ENCODE measurements at places on chromosomes 2 and 18.
A peak's percentile ranks its signal among the peaks of the same experiment; 100 is the strongest.

GRCh38 chr2:20539133-20539719 is 92.4 kb downstream of the RHOB start:
- no peak for DNase-seq

GRCh38 chr18:47413327-47413726 is 161.9 kb upstream of the SKOR2 start:
- DNase-seq: no peak

DNA sequence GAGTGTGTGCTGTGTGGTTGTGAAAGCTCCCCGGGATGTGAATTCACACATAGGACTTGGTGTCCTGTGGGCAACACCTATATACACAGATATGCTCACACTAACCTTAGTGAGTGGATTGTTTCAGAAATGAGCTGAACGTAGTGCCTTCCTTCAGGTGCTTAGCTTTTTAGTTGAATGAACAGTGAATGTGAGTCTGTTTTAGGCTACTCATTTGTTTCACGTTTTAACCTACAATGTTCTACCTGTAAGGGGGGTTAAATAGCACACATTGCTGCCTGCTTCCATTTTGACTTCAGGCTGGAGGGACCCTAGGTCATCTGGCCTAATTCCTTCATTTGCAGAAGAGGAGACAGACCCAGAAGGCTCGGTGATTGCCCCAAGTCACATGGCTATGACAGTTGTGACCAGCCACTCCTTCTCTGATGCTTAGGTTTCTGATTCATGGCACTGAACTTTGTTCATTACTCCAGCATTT is 1.0 kb downstream of the PLEK start:
- DNase-seq: no peak

GRCh38 chr2:235555371-235555770 is 61.5 kb downstream of the AGAP1 start:
- DNase-seq: no peak

DNA sequence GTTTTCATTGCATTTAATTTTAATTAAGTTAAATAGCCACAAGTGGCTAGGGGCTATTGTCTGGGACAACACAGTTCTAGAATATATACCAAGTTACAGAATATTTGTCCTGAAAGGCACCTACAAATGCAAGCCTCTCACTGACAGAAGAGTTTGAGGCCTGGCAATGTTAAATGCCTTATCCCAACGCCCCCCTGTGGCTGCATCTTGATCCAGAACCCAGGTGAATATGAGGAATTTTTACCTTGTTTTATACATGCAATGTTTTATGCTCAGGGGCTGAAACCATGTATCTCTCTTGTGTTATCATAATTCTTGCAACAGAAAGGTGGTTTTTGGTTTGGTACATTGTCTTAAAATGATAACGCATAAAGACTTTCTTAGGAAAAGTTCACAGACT is 71.8 kb upstream of the SEC11C start:
- DNase-seq: peak; percentile 22

DNA sequence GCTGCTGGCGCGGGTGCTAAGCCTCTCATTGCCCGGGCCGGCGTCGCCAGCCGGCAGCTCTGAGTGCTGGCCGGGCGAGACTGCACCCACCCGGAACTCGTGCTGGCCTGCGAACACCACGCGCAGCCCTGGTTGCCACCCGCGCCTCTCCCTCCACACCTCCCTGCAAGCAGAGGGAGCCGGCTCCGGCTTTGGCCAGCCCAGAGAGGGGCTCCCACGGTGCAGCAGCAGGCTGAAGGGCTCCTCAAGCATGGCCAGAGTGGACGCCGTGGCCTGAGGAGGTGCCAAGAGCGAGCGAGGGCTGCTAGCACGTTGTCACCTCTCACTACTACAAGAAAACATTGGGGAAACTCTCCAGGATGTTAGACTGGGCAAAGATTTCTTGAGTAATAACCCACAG is 98.6 kb downstream of the SPIRE1 start:
- no peak for DNase-seq

DNA sequence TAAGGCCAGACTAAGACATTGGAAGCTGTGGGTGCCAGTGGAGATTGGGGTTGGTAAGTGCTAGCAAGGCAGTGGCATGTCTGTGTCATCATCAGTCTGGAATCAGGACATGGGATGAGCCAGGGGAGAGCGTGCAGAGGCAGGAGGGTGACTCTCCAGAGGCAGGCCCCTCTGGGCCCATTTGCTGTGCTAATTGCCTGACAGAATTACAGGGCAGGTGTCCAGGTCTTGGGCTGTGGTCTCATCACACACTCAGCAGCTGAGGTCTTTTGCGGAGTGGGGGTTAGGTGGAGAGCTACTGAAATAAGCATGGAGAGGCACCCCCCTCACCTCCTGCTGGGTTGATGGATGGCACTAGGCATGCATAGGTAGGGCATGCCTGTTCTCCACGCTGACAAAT is 57.4 kb downstream of the CELF4 start:
- no peak for DNase-seq

DNA sequence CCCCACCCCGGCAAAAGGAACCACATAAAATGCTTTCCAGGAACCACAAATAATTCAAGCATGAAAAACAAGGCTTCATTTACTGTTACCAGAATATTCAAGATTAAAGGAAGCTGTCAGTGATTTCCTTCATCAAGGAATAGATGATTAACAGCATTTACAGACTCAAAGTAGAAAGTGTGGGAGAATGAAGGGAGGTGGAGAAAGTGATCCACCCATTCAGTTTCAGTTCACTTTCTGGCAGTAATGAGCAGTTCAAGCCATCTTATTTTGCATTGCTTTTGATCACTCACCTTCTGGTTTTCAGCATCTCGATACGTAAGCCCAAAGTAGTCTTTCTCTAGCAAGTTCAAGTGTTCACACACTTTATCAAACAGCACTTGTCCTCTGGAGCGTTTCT is 99.0 kb downstream of the EPB41L3 start:
- no peak for DNase-seq

- no peak for DNase-seq
These were observed 9.3 kb downstream of the TGOLN2 start for GRCh38 chr2:85318222-85319074.

DNA sequence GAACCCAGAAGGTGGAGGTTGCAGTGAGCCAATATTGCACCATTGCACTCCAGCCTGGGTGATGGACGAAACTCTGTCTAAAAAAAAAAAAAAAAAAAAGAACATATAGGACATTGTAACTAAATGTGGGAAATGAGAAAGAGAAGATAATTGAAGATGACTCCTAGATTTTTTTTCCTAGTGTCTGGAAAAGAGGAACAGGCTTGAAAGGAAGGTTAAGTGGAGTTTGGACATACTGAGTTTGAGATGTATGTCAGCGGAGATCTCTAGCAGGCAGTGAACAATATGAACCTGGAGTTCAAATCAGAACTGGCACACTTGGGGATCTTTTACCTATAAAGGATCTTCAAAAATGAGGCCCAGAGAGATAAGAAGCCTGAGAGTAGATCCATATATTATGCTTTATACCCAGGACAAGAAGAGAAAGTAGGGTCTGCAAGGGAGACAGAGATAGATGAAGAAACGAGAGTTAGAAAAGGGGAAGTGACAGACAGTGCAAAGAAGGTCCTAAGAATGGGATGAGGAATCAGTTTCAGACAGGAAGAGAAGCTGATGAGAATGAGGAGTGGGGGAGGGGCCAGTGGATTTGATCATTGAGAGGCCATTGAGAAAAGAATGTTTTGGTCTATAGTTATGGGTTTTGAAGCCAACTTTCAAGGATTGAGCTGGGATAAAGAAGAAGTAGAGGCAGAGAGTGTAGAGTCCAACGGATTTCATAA is 46.9 kb upstream of the CD28 start:
- no peak for DNase-seq

GRCh38 chr18:11121443-11121849 is 27.9 kb downstream of the PIEZO2 start:
- DNase-seq: no peak

DNA sequence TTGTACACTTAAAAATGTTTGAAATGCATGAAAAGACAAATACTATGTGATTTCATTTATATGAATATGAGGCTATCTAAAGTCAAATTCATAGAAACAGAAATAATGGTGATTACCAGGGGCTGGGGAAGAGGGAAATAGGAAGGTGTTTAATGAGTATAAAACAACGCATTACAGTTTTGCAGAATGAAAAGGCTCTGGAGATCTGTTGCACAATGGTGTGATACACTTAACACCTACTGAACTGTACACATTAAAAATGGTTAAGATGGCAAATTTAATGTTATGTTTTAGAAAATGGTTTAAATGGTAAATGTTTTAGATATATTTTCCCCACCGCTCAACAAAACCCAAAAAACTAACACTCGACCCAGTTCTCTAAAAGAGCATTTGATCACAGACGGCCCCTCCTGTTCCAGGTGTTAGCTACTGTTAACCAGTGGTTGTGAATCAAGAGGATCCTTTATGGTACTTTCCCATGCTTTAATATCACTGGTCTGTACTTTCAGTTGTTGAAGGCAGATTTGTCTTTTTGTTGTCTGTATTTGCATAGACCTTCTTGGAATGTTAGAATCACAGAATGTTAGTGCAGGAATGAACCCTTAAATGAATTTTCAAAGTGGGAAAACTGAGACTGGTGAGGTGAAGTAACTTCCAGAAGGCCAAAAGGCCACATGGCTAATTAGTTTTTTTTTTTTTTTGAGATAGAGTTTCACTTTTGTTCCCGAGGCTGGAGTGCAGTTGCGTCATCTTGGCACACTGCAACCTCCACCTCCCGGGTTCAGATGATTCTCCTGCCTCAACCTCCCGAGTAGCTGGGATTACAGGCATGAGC is 10.2 kb downstream of the RAB10 start:
- no peak for DNase-seq

DNA sequence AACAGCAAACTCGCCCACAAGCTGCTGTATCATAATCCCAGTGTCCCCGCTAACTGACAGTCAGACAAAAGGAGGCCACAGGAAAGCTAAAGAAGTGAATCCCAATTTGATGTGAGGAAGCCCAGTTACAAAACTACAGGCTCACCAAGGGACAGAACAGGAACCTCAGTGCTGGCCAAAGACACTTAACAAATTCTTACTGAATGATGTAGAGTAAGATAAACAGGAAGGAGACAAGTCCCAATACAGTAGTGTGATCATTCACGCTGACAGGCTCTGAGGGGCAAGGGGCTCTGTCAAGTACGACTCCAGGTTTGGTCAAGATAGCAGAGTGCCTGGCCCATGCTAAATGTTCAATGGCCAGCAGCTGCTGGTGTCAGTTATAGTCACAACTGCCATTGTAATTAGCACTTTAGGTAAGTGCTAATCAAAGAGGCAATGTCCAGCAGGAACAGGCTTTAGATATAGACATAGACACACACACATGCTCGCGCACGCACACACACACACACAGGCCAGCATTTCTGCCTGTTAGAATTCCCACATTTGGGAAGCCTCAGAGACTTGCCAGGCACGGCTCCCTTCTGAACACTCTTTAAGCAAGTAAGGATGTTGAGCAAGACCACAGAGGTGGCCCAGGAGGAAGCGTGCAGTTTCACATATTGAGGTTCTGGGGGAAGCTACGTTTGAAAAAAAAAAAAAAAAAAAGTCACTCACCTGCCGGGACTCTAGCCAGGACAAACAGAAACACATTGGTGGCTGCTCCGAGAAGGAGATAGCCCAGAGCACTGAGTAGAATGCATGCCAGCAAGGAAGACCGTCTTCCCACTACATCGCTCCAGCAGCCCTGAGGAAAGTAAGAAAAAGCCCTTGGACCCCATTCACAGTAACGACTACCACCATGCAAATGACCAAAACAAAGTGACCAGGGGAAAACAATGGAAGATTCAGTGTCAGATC is 35.4 kb upstream of the TMEM182 start:
- DNase-seq: no peak

- no peak for DNase-seq
These were observed 47.4 kb downstream of the TRPM8 start for GRCh38 chr2:233964581-233964980.

GRCh38 chr2:198116756-198117155 is 312.4 kb downstream of the PLCL1 start:
- DNase-seq: no peak

DNA sequence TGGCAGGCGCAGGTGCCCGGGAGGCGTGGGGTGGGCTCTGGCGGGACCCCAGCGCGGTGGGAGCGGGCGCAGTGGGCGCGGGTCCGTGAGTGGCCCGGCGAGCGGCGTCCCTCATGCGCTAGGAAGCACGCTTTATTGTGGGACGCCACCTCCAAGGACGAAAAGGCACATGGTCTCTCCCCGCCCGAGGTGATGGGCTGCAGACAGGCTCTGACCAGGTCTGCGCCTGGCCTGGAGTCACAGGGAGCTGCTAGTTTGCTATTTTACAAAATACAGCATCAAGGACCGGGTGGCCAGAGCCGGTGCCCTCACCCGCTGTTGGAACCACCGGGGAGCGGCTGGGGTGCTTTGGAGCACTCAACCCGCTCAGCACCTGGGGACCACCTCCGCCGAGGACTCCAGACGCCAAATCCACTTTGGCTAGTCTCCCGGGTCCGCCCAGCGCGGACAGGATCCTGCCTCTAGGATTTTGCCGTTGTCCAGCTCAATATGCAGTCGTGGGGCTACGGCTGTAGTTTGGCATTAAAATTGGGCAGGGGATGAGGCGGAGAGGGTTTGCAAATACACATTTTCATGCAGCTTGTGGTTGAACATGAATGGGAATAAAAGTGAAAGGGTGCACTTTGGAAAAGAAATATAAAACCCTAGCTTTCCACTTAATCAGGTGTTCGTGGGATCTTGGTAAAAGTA is 65.4 kb downstream of the LRRFIP1 start:
- peak; percentile 38 for DNase-seq

DNA sequence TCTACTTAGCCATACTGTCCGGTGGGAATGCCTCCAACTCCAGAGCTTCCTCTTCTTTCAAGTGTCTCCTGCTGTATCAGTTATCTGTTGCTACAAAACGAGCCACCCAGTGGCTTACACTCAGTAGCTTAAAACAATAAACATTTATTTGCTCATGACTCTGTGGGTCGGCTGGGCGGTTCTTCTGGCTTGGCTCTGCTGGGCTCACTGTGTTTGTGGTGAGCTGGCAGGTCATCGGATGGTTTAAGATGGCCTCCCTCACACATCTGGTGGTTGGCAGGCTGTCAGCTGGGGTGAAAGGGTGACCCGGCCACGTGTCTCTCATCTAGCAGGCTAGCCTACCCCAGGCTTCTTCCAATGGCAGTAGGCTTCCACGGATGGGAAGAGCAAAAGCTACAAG is 122.4 kb upstream of the SLC1A4 start:
- DNase-seq: no peak

DNA sequence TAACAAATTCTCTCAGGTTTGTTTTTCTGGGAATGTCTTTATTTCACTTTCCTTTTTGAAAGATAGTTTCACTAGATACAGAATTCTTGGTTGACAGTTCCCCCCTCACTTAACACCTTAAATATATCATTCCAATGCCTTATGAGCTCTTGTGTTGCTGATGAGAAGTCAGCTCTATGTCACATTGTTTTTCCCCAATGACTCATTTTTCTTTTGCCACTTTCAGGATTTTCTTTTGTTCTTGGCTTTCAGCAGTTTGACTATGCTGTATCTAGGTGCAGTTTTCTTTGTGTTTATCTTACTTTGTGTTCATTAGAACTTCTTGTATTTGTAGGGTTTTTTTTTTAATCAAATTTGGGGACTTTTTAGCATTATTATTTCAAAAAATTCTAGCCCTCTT is 5.6 kb upstream of the RALBP1 start:
- no peak for DNase-seq

All from nephron progenitor cell (in vitro differentiated cells).